ENCODE measurements at places on chromosomes 7 and 10.

DNA sequence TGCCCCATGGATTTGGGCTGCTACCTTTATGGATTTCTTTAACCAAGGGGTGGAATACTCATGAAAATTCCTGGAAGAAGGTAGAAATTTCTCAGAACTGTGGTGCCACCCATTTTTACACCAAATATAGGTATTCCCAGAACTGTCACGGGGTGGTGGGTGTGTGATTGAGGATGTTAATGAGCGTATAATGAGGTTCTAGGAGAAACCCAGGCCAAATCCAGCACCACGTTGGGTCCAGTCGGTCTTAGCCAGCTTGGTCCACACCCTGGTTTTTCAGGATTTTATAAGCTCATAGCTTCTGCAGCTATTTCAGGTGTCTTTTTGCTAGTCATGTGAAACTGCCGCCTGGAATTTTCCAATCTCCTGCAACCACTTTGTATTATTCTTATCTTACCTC, 83.3 kb downstream of the HECW1 start:
- DNase-seq: no peak

DNA sequence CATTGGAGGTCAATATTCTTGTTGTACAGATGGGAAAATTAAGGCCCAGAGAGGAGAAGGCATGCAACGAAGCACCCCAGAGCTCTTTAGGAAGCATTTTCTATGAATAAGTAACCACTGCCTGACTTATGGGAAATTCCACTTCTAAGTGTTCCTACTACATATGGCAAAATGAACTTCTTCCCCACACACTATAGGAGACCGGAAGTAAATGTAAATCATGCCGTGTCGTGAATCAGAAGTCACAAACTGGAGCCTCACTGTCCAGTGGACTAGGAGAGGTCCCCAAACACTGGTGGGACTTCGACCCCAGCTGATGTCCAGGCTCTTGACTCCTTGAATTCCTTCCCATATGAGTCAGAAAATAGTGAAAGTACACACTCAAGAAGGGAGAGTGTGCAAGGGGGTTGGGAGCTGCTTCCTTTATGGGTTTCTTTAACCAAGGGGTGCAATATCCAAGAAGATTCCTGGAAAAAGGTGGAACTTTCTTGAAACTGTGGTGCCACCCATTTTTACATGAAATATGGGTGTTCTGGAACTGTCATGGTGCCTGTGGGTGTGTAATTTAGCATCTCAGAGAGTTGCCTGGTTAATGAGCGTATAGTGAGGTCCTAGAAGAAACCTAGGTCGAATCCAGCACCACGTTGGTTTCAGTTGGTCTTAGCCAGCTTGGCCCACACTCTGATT, 6.7 kb downstream of the RASSF4 start:
- DNase-seq: no peak

DNA sequence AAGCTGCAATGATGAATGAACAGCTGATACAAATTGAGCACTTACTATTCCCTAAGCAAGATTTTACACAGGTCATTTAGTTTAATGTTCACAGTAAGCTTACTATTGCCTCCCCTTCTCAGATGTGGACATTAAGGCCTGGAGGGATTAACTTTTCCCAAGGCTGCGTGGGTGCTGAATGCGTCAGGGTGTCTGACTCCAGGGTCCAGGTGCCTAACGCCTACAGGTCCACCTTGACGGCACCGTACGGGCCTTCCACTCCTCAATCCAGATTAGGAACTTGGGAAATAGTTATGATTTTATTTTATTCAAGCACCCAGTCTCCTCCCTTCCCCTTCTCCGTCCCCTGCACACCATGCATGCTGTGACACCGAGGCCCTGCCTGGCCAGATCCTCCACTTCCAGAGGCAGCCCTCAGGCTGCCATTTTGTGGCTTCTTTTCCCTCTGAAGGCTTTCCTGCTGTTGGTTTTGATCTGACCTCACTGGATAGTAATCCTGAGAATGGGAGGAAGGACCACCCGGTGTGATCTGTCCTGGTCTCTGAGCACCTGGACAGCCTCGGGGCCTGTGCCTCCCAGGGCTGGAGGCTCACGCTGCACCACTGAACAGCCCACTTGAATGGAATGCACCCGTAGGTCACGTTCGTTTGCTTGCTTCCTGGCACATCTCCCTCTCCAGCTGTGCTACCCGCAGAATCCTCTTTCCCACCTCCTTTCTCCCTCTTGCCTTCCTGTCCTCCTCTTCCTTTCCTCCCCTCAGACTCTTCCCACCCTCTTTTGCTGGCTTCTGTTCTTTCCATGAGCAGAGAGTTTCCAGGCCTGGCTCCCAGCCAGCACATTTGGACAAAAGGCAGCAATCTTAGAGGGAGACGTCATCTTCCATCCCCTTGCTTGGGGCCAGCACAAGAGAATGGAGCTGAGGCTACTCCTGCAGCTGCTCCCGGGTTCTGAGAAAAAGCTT, 14.4 kb downstream of the DENND2A start:
- DNase-seq: peak; percentile 94

GRCh38 chr10:89153971-89154370, 53.1 kb downstream of the CH25H start:
- no peak for DNase-seq

DNA sequence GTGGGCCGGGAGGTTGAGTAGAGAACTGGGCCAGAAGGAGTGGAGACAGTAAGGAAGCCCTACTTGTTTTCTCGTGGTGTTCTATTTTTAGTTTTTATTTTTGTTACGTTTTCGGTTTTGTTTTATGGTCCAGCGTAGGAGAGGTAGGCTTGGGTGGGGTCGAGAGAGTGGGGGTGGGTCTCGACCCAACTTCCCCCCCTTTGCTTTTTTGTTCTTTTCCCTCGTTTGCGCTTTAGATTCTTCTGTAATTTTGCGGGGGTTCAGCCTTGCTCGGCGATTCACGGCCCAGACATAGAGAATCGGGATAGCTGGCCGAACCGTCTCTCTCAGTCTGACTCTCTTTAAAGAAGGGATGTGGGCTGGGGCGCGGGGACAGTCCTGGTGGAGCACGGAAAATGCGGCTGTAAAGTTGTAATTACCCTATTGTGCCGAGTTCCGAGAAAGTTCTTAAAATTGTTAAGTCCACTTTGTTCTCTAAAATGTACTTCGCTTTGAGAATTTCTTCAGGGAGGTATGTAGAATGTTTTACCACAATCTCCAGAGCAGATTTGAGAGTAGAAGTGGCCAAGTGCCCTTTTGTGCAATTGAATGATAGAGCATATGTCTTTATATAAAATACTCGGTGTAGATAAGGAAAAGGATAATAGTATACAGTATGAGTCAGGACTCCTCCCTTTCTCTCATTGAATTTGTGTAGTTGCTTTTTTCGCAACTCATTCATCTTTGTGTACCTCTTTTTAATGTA, 816 bp downstream of the DMTF1 start:
- DNase-seq: peak; percentile 29

DNA sequence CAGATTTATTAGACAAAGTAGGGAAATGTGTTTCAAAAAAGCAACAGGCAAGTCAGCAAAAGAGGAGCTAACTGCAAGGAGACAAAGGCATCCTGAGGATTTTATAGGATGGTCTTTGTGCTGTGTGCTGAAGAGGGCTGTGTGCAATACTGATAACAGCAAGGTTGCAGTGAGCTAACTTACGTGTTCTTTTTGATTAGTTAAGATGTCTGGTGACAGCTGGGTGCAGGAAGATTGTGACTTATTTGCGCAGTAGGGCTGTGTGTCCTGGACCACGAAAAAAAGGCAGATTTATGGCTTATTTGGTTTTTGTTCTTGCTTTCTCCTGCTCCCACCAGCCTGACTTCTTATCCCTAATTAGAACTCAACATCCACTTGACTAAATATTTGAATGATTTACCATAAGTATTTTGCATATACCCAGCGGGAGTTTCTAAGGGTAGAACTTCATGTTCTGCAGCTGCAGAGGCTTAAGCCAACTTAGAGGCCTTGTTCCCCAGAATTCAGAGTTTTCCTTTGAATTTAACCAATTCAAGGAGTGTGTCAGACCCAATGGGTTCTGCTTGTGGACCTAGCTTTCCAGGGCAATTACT, 119.0 kb downstream of the ANKRD26 start:
- DNase-seq: no peak

- no peak for DNase-seq
Measured at GRCh38 chr7:1020849-1021251, 23.5 kb upstream of the GPR146 start.

DNA sequence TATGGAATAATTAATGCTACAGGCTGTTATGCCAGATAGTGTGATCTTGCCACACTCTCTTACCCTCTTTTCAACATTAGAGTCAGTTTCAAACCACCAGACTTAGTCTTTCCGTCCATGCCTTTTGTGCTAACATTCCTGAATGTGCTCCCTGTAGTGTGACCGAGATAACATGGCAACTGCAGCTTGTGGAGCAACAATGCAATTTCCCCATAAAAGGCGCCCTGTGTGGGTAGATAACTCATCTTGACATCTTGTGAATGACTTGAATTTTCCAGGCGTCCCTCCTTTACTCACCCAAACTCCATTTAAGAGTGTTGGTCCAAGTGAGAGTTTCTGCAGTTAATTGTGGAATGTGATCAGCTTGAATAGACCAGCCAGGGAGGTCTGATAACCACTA, 99.6 kb downstream of the DNAH11 start:
- DNase-seq: peak; percentile 80

DNA sequence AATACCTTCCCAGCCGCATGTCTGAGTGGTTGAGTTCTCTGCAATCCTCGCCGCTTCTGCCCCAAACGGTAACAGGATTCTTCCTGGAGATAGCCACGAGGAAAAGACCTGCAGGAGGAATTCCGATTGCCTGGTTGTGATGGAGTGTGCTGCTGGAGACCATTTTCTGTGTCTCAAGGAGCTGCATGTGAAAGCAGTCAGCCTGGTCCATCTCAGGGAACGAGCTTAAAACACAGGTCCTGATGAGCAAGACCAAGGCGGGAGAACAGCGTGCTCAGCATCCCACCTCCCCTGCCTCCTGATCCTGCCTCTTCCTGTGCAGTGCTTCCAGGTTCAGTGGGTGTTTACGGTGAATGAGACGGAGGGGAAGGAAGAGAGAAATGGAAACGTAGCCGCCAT, 26.5 kb downstream of the VIPR2 start:
- no peak for DNase-seq

- DNase-seq: no peak
Measured at GRCh38 chr7:151795168-151795811, 81.6 kb downstream of the PRKAG2 start.

DNA sequence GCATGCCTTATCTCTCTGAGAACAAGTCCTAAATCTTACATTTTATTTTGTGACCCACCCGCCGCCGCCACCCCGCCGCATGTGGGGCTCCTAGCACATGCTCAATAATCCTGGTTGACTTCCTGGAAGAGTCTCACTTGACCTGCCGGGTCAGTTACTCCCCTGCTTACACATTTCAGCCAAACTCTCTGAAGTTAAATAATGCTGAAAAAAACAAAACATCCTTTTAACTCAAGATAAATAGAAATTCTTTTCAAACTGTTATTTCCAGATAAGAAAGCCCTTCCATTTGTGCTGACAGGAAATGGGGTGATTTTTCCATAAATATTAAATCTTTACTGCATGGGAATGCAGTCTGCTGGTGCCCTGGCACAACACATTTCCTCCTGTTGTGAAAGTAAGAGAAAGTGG, 123.5 kb downstream of the ABLIM1 start:
- DNase-seq: no peak

GRCh38 chr7:43505412-43505811, 77.5 kb upstream of the STK17A start:
- DNase-seq: no peak

- DNase-seq: no peak
Measured at GRCh38 chr10:113108948-113109347, 158.9 kb downstream of the TCF7L2 start.

GRCh38 chr7:128911423-128912031, 1.0 kb upstream of the KCP start:
- DNase-seq: no peak

- no peak for DNase-seq
Measured at GRCh38 chr7:85226361-85227085, 39.7 kb upstream of the SEMA3D start.

DNA sequence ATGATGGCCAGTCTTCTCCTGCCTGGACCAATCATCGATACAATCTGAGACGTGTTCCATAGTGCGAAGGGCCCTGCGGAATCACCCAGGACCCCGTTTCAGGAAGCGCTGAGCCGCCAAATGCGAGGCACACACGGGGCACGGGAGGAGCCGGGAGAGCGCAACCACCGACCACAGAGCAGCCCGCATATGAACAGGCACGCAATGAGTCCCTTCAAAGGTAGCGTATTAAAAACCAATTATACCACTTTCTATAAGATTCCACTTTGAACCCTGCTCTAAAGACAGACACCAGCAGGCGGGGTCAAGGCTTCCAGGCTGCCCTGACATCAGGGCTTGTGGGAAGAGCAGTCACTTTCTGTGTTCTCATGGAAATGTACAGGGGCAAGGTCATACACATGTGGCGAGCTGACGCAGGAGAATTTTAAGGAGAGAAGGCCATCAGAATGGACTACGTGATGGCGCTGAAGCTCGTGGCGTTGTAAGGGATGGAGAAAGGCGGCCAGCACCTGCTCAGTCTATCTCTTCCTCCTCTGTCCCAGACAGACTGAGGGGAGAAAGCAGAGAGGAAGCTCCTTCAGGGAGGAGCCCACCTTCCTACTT, 46.2 kb downstream of the AMZ1 start:
- no peak for DNase-seq

GRCh38 chr10:98097616-98098015, 36.8 kb upstream of the R3HCC1L start:
- no peak for DNase-seq

- DNase-seq: no peak
Measured at GRCh38 chr10:118557946-118558345, 37.5 kb downstream of the PRLHR start.

DNA sequence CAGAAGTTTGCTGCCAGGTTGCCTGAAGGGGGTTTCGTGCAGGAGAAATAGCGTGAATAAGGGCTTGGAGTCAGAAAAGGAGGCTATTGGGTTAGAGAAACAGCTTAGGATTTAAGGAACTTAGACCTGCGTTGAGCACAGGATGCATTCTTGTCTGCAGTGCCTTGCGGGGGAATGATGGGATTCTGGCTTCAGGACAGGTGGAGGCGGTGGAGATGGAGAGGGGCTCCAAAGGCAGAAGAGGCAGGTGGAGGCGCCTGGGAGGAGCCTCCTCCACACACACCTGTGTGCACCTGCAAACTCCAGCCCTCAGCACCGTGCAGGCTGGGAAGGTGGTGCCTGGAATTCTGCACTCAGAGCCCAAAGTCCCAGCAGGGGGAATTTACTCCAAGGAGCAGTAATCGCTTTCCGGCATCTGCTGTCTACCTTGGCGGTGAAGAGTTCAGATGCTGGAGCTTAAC, 1.8 kb downstream of the CLIP2 start:
- no peak for DNase-seq

GRCh38 chr10:43961523-43962345, 313.1 kb upstream of the ZNF32 start:
- DNase-seq: peak; percentile 29

DNA sequence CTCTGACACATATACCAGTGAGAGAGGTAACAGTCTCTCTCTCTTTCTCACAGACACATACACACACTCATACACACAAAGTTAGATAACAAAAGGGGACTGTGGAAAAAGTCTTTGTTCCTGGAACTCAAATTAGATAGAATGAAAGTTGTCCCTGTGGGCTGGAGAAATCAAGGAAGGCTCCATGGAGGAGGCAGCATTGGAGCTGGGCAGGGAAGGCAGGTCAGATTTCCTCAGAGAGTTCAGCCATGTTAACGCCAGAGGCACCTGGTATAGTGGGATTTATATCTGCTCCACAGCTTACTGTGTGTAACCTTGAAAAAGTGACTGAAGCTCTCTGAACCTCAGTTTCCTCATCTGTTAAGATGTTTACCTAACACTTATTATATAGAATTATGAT, 38.7 kb downstream of the LDB3 start:
- DNase-seq: no peak
